Activated CD4-positive, CD25-positive, alpha-beta regulatory T cell treated with anti-CD3 and anti-CD28 coated beads, Interleukin-2, amount 50 U/mL, for 16 hours (primary cell): ENCODE measurements at places on chromosomes 1 and 21.

- DNase-seq, result no peak
Observed at GRCh38 chr1:183777328-183777727, 27.6 kb upstream of the RGL1 start.

GRCh38 chr1:154219541-154219940 is 1.2 kb upstream of the UBAP2L start:
- DNase-seq, result no peak

DNA sequence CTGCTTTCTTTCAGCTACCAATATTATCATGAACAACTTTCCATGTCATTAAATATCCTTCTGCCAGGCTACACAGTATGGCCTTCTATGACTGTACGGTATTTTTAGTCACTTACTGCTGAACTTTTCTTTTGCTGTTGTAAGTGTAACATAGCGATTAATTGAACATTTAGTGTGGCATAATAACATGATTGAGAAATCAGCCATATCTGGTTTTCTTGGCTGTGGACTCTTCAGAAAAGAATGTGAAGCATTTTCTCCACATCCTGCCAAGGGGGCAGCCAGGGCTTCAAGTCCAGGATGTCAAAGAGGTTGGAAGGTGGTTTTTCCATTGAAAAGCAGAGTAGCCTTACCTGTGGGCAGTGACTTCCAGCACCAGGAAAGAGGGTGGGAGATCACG is 8.8 kb upstream of the AHCYL1 start:
- DNase-seq, result no peak

DNA sequence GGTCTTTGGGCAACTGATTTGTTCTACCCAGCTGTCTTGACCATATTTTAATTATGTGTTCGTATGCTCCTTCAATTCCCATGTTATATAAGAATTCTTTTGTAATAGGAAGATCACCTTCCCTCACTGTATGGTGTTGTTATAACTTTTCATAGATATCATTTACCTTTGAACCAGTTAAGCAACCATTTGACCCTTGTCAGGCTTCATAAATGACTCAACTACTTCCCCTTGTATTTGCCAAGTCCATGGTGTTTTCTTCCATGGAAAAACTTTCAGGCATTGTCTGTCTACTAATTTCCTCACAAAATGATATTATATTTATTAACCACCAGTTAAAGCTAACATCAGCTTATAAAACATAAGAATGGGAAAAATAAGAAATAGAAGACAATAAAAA is 5.1 kb downstream of the BPNT1 start:
- DNase-seq, result no peak

DNA sequence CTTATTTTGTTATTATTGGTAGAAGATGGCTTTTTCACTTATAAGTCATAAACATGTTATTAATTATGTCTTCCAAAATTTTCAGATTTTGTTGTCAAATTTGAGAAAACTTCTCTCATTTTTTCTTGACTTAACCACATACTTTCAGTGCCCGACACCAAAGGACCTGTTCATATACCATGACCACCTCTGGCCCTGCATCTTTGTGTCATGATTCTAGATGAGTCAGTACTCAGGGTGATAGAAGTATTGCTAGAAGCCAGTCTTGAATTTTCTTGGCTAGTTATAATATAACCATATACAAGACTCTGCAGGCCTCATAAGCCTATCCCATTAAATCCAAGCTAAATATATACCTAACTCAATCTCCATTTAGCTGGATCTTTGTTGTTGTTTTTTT is 35.4 kb upstream of the DPH5 start:
- no peak for DNase-seq

- no peak for DNase-seq
Observed at GRCh38 chr1:96955307-96956012, 233.9 kb downstream of the PTBP2 start.

DNA sequence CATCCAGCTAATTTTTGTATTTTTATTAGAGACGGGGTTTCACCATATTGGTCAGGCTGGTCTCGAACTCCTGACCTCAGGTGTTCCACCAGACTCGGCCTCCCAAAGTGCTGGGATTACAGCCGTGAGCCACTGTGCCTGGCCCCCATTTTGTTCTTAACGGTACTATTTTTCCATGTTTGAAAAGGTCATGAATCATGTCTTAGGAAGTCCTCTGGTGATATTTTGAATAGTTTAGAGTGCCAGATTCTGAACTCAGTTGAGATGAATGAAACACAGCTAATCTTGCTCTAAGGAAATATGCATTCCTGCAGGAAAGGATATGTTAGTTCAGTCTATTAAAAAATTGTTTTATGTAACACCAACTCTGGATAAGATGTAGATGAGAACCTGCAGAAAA is 62.6 kb upstream of the ATP2B4 start:
- no peak for DNase-seq

DNA sequence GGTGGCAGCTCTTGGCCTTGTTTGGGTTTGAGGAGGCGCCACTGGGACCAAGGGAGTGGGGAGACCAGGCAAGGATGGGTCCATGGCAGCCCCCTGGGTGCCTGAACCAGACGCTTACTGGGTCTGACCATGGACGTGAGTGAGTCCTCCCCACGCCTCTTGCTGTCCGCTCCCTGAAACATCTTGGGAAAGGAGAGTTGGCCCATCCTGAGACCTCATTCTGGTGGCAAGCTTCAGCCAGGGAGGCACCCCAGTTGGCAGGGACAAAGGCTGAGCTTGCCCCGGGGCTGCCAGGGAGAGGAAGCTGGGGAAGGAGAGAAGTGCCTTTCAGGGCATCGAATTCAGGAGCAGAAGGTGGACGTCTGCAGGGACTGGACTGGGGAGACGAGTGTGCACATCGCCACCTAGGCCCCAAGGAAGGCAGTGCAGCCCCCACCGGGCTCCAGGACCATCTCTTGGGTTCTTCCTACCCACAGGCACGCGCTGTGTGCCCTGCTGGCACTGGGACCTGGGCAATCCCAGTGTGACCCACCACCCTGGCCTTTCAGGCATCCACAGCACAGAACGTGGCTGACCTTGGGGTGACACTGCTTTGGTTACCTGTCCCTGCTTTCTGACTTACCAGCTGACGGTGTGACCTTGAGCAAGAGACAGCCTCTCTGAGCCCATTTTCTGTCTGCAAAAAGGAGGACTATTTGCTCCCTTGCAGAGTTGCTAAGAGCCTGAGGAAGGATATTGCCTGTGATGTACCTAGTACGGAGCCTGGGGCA is 132.9 kb upstream of the WNT4 start:
- no peak for DNase-seq

DNA sequence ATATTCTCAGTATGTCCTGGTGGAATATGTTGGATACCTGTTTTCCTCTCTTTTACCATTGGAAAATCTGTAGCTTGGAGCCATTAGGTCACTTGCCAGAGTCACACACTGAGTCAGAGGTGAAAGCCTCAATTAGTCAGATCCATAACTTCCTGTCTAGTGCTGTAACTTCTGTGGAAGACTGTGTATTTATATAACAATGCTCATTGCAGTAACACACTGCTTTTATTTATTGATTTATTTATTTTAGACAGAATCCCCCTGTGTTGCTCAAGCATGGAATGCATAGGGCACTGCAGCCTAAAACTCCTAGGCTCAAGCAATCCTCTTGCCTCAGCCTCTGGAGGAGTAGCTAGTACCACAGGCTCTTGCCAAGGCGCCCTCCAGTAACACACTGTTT is 1.3 kb upstream of the DOCK7 start:
- no peak for DNase-seq

DNA sequence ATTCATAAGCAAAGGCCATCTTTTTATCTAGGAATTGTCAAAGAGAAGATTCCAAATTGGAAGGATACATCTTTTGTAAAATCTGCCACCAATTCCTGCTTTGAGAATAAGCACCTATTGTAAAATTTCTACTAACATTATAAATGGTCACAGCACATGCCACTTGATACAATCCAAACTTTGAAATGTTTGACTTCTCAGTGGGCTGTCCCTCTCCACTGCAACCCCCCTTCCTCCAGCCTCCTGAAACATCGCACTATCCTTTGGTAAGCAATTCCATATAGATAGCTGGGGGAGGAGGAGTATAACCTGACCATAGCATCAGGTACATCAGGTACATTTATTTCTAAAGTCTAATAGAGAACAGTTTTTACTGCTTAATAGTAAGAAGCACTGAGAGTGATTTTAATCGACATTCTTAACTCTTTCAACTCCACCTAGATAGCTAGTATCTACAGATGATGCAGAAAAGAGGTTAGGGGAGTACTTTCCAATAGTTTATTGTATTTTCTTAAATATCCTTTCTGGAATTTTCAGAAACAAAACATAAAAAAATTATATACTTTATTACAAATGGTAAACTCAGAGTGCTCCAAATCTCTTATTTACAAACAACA is 2.9 kb downstream of the JUN start:
- DNase-seq, result no peak

DNA sequence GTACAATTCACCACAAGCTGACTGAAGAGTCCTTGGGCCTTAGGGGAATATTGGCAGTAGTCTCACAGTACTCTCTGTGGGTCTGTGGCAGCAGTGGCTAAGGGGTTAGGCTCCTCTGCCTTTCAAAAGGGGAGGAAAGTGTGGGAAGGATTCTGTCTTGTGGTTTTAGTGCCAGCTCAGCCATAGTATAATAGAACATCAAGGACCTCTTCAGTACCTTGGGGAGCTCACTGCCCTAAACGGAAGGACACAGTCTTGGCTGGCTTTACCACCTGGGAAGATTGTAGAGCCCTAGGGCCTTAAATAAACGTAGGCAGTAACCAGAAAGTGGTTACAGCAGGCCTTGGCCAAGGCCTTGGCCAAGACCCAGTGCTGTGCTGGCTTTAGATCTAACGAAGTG is 265.7 kb downstream of the COL11A1 start:
- DNase-seq, result no peak

GRCh38 chr1:15736038-15736891 is at the start of gene SLC25A34:
SLC25A34 (plus strand) TSS chr1:15736258; CDS start chr1:15736486, 228 bp downstream.
- DNase-seq, result no peak

DNA sequence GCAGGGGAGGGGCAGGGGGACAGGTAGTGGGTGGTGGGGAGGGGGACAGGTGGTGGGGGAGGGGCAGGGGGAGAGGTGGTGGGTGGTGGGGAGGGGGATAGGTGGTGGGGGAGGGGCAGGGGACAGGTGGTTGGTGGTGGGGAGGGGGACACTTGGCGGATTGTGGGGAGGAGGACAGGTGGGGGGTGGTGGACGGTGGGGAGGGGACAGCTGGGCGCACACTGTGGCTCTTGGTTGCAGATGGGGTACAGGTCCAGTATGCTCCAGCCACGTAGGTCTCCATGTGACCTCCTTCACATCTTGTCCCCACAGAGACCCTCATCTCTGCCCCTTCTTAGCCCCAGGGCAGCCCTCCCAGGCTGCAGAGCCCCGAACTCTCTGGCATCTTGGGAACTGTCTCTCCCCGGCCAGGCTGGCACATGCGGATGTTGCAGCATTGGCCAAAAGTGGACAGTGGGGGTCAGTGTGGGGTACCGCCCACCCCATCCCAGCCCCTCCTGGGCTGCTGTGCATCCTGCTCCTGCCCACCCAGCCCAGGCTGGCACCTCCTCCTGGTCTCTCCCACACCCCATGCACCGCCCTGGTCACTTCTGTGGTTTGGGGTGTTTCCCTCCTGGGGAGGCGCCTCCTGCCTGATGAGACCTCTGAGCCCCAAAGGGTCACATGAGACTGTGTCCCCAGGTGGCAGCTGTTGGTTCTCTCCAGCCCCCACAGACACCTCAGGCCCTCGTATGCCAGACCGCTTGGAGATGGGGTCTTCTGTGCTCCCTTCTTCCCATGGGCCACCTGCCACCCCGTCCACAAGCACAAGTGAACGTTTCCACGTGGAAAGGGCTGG is 7.6 kb upstream of the SLC19A1 start:
- DNase-seq, result no peak

DNA sequence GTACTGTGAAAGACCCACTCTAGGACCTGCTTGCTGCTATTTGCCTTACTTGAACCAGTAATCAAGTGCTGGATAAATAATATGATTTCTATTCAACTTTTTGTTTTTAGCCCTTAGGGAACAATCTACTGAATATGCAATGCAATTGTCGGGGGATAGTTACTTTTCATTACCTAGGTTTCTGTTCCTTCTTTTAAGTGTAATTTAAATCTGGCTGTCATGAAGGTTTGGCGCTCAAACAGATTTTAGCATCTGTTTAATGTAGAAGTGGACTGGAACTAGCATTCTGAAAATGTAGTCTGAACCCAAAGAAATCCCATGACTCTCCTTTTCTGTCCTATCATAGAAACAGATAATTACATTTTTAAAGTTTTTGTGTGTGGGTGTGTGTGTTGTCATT is 4.8 kb downstream of the MGST3 start:
- no peak for DNase-seq

DNA sequence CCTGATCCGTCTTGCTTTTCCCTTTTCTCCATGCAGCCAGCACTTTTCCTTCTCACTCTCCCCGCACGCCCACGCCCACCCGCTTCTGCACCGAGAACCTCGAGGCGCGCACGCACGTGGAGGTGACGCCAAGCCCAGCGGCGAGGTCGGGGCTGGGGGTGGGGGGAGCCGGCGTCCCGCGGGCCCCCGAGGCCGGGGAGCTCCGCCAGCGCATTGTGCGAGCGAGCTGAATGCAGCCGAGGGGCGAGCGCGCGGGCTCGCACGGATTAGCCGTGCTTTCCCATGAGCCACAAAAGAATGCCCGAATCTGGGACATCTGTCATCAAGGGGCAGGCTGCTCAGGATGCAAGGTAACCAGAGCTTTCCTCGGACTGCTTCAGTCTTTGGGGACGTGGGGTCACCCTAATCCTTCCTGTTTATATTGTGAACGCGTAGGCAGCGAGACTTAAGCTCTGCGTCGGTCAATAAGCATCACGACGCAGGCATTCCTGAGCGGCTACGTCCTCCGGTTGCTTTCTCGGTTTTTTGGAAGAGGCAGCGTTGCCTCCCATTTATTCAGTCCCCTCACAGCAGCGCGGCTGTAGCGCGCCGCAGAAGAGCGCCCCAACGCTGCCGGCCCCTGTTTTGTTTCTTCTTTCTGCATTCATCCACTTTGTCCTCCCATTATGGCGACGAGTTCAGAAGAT is 67.3 kb upstream of the AKT3 start:
- no peak for DNase-seq

DNA sequence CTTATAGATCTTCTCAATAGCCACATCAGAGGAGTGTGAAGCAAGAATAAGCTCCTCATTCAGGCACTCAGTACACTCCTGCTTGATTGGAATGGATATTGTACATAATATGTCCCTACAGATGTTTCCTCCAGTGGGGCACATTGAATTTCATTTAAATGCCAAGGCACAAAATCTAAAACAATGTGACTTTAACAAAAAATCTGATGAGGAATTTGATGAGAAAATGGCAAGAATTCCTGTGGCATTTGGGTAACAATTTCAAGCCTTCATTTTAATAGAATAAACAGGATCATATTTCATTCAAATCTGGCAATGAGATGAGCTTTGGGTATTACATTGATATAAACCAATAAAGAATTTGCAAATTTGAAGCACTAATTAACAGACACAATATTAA is 307.7 kb upstream of the PKN2 start:
- no peak for DNase-seq

- DNase-seq, result no peak
Observed at GRCh38 chr21:36615274-36615964, 83.5 kb upstream of the SIM2 start.
